ENCODE measurements at places on chromosomes 12 and 14.

DNA sequence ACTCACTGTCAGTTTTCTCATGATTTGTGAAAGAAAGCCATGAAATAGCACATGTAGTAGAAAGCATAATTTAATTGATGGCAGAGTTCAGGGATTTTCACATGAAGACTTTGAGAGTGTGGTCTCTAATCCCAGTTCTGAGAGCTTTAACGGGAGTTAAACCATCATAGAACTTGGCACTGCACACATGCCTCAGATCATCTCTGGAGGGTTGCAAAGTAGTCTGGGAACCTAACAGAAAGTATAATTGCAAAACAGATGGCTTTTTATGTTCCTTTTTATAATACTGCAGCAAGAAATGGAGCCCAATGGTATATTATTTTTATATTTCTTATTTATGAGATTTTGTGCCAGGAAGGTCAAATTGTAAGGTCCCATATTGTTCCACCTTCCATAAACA, 77.9 kb downstream of the BHLHE41 start:
- DNase-seq, result no peak

GRCh38 chr14:36505181-36505815, 14.7 kb downstream of the NKX2-1 start:
- peak; percentile 85 for DNase-seq

GRCh38 chr12:92341065-92341668, 195.5 kb upstream of the BTG1 start:
- DNase-seq, result no peak

DNA sequence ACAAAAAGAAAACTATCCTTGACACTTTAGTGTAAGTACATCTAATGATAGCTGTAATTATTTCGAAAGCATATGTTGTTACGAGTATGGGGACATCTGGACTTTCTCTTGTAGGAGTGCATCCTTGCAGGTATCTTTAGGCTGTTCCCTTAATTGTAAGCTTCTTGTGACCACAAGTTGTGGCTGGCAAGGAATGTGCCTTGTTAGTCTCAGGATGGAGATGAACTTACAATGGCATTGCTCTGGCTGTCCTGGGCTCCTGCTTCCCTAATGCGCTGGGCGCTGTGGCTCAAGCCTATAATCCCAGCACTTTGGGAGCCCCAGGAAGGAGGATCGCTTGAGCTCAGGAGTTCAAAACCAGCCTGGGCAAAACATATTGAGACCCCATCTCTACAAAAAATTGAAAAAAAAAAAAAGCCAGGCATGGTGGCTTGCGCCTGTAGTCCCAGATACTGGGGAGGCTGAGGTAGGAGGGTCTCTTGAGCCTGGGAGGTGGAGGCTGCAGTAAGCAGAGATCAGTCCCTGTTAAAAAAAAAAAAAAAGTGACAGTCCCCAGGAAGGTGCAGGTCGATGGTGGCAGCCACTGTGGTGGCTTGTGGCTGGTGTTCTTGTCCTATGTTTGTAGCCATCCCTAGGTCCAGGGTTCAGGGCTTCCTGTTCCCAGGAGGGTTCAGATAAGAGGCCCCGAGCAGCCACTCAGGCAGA, 23.7 kb upstream of the PPP1R13B start:
- DNase-seq, result no peak
